ENCODE measurements at places on chromosomes 2 and 18.

- DNase-seq = no peak
Observed at GRCh38 chr2:39914949-39915348, 135.9 kb upstream of the THUMPD2 start.

DNA sequence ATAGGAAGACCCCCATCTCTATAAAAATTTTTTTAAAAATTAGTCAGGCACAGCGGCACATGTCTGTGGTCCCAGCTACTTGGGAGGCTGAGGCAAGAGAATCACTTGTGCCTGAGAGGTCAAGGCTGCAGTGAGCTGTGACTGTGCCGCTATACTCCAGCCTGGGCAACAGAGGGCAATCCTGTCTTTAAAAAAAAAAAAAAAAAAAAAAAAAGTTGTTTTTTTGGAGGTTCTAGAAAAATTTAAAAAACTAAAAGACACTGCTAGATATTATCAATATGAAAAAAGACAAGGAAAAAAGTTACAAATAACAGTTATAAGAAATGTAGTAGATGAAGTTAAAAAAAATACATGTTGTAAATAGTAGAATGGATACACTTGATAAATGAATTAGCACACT is 56.1 kb upstream of the C2orf15 start:
- DNase-seq = no peak

- DNase-seq = no peak
Observed at GRCh38 chr2:43472527-43473194, 123.2 kb downstream of the THADA start.

DNA sequence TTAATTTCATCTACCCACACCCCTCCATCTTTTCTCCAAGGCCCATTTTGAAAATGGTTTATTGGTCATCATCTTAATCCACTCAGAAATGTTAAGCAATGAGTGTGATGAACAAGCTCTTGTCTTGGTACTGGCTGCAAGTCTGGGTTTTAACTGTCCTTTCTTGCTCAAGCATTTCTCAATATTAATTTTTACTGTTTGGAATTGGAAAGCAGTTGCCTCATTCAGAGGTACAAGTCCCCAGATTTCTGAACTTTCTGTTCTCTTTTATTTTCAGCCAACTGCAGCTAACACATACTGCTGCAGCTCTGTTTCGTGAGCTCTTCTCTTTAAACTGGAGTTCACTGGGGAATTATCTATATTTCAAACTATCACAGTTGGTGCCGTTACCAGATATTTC is 99.4 kb upstream of the TEX51 start:
- DNase-seq = no peak

GRCh38 chr2:68827666-68828065 is 43.5 kb downstream of the BMP10 start:
- DNase-seq = no peak
